ENCODE measurements at places on chromosomes 4 and X. TPM values are rescaled to one million over a fixed set of nuclear protein-coding genes. Genes with fewer than 3 reads are reported as not detected.

- no peak overlapping the region for H3K4me3 ChIP-seq
- no peak overlapping the region for H3K27ac ChIP-seq
- peaks cover 6% of the 10 kb centered on the region for H3K4me1 ChIP-seq
- DNase-seq = no peak
- H3K36me3 ChIP-seq = no peaks in the 10 kb centered on the region
- peaks cover 37% of the 10 kb centered on the region for H3K27me3 ChIP-seq
Measured at GRCh38 chr4:7610841-7611240, 176.1 kb upstream of the PSAPL1 start.

GRCh38 chr4:100357542-100357941, 160.3 kb downstream of the EMCN start:
- no peak for DNase-seq
- H3K36me3 ChIP-seq = peaks cover 2% of the 10 kb centered on the region
- H3K27ac ChIP-seq = no peak overlapping the region
- H3K4me1 ChIP-seq = no peaks in the 10 kb centered on the region
- H3K27me3 ChIP-seq = no peaks in the 10 kb centered on the region
- H3K4me3 ChIP-seq = no peak overlapping the region

DNA sequence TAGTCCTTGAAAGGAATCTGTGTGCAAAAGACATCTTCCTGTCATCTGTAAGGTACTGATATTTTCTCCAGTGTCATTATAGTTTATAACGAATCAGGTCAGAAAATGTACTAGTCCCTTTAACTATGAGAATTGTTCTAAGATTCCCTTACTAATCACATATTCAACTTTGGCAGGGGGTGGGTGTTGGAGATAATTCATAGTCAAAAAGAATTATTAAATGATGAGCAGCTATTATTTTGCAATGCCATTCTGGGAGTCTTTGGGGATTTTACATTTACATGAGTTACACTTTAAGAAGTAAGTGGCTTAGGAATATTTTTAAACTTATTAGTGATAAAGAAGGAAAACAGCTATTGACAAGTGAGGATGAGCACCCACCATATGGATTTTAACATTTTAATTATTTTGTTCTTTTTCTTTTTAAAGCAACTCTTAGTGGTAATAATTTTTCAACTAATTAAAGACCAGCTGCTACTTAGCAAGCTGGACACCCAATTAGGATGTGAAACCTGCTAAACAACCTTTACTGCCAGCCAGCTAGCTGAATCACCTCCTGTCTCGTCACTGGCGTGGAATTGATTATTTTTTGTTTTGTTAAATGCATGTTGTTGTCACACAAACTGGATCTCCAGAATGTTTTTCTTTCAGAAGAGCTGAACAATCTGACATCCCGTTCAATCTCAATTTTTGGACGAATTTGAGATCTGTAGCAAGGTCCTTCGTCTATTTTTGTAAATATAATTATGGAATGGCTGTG, 219.2 kb downstream of the ARAP2 start:
- peaks cover 9% of the 10 kb centered on the region for H3K4me1 ChIP-seq
- no peaks in the 10 kb centered on the region for H3K36me3 ChIP-seq
- DNase-seq = no peak
- no peak overlapping the region for H3K27ac ChIP-seq

- H3K4me1 ChIP-seq = no peaks in the 10 kb centered on the region
- H3K36me3 ChIP-seq = peaks cover 20% of the 10 kb centered on the region
- DNase-seq = no peak
Measured at GRCh38 chrX:112769034-112769433, 71.6 kb downstream of the AMOT start.

DNA sequence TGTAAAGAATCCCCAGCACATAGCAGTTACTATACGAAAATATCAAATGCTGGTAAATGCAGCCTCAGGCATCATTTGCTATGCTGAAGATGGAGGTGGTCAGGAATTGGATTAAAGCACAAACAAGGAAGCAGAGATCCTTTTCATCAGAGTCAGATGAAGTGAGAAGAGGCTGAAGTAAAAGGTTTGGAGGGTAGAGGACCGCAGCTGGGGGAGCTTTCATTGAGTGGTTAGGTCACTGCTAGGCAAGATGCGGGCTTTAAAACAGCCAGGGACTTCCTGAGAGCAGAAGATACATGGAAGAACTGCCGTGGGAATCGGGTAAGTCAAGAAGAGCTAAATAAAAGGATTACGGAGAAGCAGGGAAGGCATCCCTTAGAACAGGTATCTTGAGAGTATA, 351.4 kb downstream of the UNC5C start:
- no peak for DNase-seq
- peaks cover 13% of the 10 kb centered on the region for H3K4me1 ChIP-seq
- H3K27me3 ChIP-seq = no peaks in the 10 kb centered on the region
- no peak overlapping the region for H3K4me3 ChIP-seq
- peaks cover 56% of the 10 kb centered on the region for H3K36me3 ChIP-seq

GRCh38 chr4:72567821-72568675, 973 bp downstream of the ADAMTS3 start:
- no peaks in the 10 kb centered on the region for H3K27me3 ChIP-seq
- DNase-seq = peak; percentile 34
- peak overlapping the region; percentile 98 for H3K4me3 ChIP-seq

DNA sequence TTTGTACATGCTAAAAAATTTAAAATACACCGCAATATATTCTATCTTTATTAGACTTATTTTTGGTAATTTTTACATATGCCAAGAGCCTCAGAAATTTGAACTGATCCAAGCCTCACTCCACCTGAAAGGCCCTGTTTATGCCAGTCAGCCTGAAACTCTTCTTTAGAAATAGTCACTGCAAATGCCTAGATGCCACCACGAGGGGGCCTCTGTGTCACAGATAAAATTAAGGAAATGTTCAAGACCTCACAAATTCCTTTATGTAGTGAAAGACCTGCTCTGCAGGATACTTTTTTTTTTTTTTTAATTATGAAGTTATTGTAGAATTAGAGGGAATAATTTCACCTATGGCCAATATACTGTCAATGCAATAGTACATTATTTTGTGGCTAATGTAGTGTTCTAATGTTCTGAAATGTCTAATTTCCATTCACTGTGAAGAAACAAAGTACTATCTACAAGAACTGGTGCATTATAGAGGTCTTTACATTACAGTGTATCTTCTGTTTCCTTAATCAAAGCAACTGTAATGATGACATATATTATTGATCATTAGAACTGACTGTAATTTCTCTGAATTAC, 69.8 kb downstream of the DTHD1 start:
- peaks cover 10% of the 10 kb centered on the region for H3K27me3 ChIP-seq
- H3K4me1 ChIP-seq = peaks cover 6% of the 10 kb centered on the region
- DNase-seq = peak; percentile 58
- H3K27ac ChIP-seq = peak overlapping the region; percentile 43
- no peak overlapping the region for H3K4me3 ChIP-seq

- no peaks in the 10 kb centered on the region for H3K4me1 ChIP-seq
- H3K4me3 ChIP-seq = no peak overlapping the region
- peaks cover 11% of the 10 kb centered on the region for H3K27me3 ChIP-seq
- no peak for DNase-seq
- H3K27ac ChIP-seq = no peak overlapping the region
Measured at GRCh38 chrX:107477406-107477805, 28.0 kb downstream of the FRMPD3 start.

GRCh38 chrX:9614016-9614415, 149.2 kb downstream of the TBL1X start:
- H3K27me3 ChIP-seq = no peaks in the 10 kb centered on the region
- no peak for DNase-seq
- H3K4me1 ChIP-seq = no peaks in the 10 kb centered on the region
- H3K4me3 ChIP-seq = no peak overlapping the region

CSAG3 gene
- total RNA-seq = not detected

GPR82 gene
- not detected for total RNA-seq

POF1B gene
- 1.5 TPM for total RNA-seq

ATP8A1 gene
- total RNA-seq = 13.0 TPM

TACR3 gene
- total RNA-seq = not detected

SLC16A2 gene
- 15.0 TPM for total RNA-seq

Measured in mesothelial cell of epicardium (in vitro differentiated cells).